ENCODE measurements at places on chromosomes 3 and 15.
A peak's percentile ranks its signal among the peaks of the same experiment; 100 is the strongest.

DNA sequence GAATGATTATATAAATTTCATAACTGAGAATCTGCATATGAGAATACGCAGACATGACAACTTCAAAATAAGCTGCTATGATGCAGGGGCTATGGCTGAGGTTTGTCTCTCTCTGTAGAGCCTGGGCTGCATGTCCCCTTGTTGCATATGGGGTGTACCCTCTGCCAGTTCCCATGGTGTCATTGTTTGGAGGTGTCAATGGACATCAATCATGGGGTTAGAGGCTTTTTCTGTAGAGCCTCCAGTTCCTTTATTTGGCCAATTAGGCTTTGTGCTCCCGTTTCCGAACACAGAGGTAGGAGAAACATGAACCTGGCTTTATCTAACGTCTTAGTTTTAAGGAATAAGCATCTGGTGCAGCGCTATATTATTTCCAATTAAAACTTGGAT is 77.3 kb upstream of the RARB start:
- no peak overlapping the region for H3K27ac ChIP-seq
- no peaks in the 10 kb centered on the region for H3K27me3 ChIP-seq
- H3K36me3 ChIP-seq = no peaks in the 10 kb centered on the region
- H3K4me1 ChIP-seq = no peaks in the 10 kb centered on the region
- no peak for DNase-seq

DNA sequence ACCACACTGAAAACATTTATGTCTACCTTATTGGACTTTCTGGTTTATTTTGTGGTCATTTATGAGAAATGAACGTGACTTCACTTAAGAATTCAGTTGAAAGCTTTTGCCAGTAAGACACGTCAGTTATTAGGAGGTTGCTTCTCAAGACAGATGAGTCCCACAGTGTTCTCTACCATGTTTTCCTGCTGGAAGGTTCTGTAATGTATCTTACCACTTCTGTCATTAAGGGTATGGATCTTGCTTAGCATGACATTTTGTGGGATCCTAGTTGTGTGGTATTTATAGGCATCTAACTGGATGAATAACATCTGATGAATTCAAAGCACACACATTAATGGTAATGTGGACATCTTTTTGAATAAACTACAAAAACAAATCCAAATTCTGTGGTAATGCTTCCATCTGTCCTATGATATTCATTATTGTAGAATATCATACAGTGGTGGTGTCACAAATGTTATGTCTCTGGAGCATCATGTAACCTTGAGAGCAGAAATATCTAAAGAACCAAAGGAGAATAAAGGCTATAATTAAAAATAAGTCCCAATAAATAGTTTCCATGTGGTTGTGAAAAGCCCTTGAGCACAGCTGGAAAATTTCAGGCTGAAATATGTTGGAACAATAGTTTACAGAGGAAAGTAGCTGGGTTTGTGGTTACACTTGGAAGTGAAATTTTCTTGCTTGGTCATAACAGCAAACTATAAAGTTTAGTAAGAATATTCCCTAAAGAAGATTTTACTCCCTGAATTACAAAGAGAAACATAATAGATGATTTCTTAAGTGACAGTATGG is 61.5 kb downstream of the C3orf38 start:
- H3K4me1 ChIP-seq = no peaks in the 10 kb centered on the region
- H3K27me3 ChIP-seq = no peaks in the 10 kb centered on the region
- no peak overlapping the region for H3K27ac ChIP-seq
- no peak for DNase-seq
- H3K36me3 ChIP-seq = no peaks in the 10 kb centered on the region
- H3K4me3 ChIP-seq = no peak overlapping the region

DNA sequence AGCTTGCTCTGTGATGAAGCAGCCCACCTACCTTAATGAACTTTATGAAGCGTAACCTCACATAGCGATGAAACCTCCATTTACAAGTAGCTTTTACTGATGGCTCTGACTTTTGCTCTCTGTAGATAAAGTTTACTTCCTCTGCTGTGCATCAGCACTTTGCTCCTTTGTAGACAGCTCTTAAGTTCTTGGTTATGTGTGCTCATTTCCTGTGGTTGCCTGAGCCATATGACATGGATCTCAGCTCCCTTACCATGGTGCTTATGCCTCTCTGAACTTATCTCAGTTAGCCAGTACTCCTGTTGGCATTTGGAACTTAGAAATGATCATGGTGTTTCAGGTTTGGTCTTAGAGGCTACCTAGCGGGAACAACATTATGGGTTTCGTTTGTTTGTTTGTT is 7.8 kb downstream of the MFSD1 start:
- H3K4me3 ChIP-seq = no peak overlapping the region
- DNase-seq = peak; percentile 28
- peaks cover 93% of the 10 kb centered on the region for H3K36me3 ChIP-seq
- no peaks in the 10 kb centered on the region for H3K27me3 ChIP-seq

DNA sequence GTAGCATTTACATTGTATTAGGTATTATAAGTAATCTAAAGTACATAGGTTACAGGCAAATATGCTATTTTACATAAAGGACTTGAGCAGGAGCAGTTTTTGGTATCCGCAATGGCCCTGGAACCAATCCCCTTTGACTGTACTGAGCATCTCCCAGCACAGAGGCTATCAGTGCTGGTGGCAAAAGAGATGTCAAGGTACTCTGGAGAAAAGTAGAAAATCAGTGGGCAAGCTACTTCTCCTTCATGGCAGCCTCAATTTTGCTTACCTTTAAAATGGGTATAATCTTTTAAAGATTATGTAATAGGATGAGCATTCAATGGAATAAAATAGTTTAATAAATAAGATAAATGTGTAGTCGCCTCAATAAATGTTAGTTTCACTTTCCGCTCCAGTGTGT is 56.7 kb upstream of the LMCD1 start:
- H3K4me1 ChIP-seq = peaks cover 11% of the 10 kb centered on the region
- no peak overlapping the region for H3K4me3 ChIP-seq
- H3K27ac ChIP-seq = peak overlapping the region; percentile 94
- H3K27me3 ChIP-seq = no peaks in the 10 kb centered on the region
- no peaks in the 10 kb centered on the region for H3K36me3 ChIP-seq
- no peak for DNase-seq

GRCh38 chr15:44570361-44570760 is 33.4 kb downstream of the EIF3J start:
- H3K36me3 ChIP-seq = peaks cover 56% of the 10 kb centered on the region
- H3K4me3 ChIP-seq = no peak overlapping the region
- H3K27ac ChIP-seq = no peak overlapping the region
- DNase-seq = no peak
- H3K4me1 ChIP-seq = peaks cover 2% of the 10 kb centered on the region
- no peaks in the 10 kb centered on the region for H3K27me3 ChIP-seq

DNA sequence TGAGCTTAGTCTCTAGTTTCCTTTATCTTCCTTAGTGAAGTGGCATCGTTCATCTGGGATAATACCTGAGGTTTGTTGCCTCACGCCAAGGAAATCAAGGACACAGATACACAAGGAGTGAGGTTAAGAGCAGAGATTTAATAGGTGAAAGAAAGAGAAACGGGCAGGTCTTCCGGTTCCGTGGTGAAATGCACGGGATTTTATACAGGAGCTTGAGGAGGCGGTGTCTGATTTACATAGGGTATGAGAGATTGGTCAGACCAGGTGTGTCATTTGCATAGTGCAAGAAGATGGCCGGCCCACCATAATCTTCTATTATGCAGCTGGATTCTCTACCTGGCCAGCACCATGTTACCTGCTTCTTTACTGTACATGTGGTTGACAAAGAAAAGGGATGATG is 17.2 kb downstream of the ARRDC4 start:
- H3K27ac ChIP-seq = no peak overlapping the region
- no peaks in the 10 kb centered on the region for H3K27me3 ChIP-seq
- DNase-seq = no peak
- peaks cover 14% of the 10 kb centered on the region for H3K36me3 ChIP-seq
- H3K4me1 ChIP-seq = no peaks in the 10 kb centered on the region
- no peak overlapping the region for H3K4me3 ChIP-seq

GRCh38 chr15:50819344-50819743 is 53.8 kb upstream of the SPPL2A start:
- no peak overlapping the region for H3K27ac ChIP-seq
- DNase-seq = no peak
- no peaks in the 10 kb centered on the region for H3K27me3 ChIP-seq

GRCh38 chr15:60382773-60383674 is 14.8 kb downstream of the ANXA2 start:
- H3K27me3 ChIP-seq = no peaks in the 10 kb centered on the region
- H3K27ac ChIP-seq = peak overlapping the region; percentile 58
- H3K4me1 ChIP-seq = peaks cover 9% of the 10 kb centered on the region
- DNase-seq = no peak

DNA sequence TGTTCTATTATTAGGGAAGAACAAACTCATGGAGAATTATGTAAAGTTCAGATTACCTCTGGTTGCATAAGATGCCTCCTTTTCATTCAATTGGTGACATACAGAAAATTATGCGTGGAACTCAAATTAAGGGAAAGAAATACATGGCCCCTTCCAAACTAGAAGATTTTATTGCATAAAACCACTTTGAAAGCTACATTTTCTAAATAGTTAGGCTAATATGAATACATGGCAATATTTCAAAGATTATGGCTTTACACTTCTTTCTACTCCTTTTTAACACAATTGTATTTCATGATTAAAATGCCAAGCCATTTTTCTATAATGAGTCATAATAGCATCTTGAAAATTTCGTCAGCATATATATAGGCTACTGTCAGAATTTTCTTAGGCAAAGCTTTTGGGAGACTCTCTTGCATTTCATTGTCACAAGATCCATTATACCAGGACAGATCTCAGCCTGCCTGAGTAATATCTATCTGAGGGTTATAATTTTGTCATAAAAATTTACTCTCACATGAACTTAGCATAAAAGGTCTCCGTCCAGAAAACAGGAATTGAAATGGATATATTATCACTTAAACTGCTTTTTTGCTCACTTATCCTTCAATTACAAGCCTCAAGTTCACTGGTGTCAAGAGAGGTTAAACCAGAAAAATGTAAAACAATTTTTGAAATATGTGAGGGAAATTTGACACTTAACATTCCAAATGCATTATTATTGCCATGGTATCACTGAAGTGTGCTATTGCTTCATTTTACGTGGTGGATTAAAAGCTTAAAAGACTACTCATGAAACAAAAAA is 37.1 kb downstream of the CPA3 start:
- H3K4me1 ChIP-seq = no peaks in the 10 kb centered on the region
- no peaks in the 10 kb centered on the region for H3K27me3 ChIP-seq
- no peak overlapping the region for H3K4me3 ChIP-seq
- H3K27ac ChIP-seq = peak overlapping the region; percentile 47
- DNase-seq = peak; percentile 22
- H3K36me3 ChIP-seq = no peaks in the 10 kb centered on the region

- H3K27me3 ChIP-seq = peaks cover 9% of the 10 kb centered on the region
- peaks cover 14% of the 10 kb centered on the region for H3K4me1 ChIP-seq
- DNase-seq = peak; percentile 83
Observed at GRCh38 chr3:173395412-173396181, 1.9 kb upstream of the NLGN1 start.

DNA sequence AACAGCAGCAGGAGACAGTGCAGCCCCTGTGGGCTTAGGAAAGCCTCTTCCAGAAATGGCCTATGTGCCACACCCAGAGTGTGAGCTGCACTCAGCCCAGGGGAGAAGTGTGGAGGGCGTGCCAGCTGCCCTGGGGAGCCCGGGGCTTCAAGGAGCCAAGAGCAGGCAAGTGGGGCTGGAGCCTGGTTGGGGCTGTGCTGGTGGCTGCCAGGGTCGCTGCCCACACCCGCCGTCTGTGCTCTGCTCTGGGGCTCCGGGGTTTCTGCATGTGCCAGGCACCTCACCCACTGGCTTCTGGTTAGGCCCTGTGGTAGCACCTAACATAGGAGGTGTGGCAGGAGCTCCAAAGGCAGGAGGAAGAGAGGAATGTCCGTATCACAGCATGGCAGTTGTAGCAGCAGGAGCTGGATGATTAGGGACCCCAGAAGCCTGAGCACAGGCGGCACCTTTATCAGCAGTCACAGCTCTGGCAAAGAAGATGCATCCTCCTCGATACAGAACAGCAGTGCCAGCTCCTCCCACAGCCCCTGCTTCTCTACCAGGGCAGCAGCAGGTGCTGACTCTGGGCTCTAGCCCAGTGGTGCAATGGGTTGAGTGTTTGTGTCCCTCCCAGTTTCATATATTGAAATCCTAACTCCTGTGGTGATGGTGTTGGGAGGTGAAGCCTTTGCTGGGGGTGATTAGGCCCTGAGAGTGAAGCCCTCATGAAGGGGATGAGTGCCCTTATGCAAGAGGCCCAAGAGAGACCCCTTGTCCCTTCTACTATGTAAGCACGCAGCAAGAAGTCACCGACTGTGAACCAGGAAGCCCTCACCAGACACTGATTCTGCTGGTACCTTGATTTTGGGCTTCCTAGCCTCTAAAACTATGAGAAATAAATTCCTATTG is 70.0 kb upstream of the KLF13 start:
- H3K4me1 ChIP-seq = peaks cover 17% of the 10 kb centered on the region
- no peak for DNase-seq
- peaks cover 5% of the 10 kb centered on the region for H3K27me3 ChIP-seq
- H3K36me3 ChIP-seq = no peaks in the 10 kb centered on the region
- H3K4me3 ChIP-seq = no peak overlapping the region
- no peak overlapping the region for H3K27ac ChIP-seq

DNA sequence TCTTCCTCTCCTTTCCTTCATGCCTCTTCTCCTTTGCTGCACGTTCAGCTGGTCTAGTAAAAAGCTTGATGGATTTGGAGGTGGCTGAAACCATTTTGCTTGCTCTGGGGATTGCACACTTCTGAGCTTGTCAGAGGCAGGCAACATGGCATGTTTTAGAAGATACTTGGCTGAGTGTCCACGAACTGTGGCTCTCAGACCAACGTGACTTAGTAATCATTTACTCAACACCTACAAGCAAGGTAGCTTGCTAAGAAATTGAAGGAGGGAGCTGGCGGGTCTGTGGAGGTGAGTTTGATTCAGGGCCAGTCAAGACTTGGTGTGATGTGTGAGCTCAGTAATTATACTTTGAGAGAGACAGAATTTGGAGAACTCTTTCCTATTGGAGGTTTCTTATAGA is 196.0 kb downstream of the LPP start:
- H3K36me3 ChIP-seq = no peaks in the 10 kb centered on the region
- H3K27me3 ChIP-seq = no peaks in the 10 kb centered on the region
- H3K4me1 ChIP-seq = peaks cover 11% of the 10 kb centered on the region

DNA sequence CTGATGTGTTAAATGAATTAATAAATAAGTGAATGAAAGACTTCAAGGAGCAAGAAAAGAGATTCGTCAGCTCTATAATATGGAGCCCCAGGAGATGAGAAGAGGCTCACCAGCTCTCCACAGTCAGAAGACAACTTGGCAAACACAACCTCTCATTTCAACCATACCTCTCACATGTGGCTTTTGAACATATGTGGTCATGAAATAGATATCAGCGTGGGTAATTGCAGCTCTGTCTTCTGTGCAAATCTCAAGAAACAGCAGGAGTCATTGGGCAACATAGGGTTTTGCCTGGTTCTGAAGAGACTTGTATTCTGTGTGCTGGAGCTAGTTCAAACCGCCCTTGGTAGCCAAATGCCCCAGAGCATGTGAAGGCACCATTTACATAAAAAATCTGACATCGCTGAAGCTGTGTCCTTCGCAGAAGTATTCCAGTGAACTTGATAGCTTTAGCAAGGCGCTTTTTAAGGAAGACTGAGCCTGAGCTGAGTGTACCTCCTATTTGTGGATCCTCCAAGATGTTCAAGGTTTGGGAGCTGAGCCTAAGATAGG is 8.4 kb downstream of the CX3CR1 start:
- peaks cover 12% of the 10 kb centered on the region for H3K27me3 ChIP-seq
- no peaks in the 10 kb centered on the region for H3K4me1 ChIP-seq
- H3K4me3 ChIP-seq = no peak overlapping the region
- H3K36me3 ChIP-seq = no peaks in the 10 kb centered on the region
- no peak for DNase-seq
- no peak overlapping the region for H3K27ac ChIP-seq

GRCh38 chr3:63508305-63508704 is 144.2 kb upstream of the SNTN start:
- no peaks in the 10 kb centered on the region for H3K36me3 ChIP-seq
- H3K27ac ChIP-seq = no peak overlapping the region
- DNase-seq = no peak
- no peaks in the 10 kb centered on the region for H3K27me3 ChIP-seq

Data from mesenchymal stem cell (in vitro differentiated cells and primary cell).